Stimulated activated CD4-positive, alpha-beta T cell treated with anti-CD3 and anti-CD28 coated beads, Interleukin-12 subunit alpha, Interleukin-12 subunit beta, amount 100 ng/mL, for 48 hours (primary cell): ENCODE measurements at places on chromosomes 4 and X.

DNA sequence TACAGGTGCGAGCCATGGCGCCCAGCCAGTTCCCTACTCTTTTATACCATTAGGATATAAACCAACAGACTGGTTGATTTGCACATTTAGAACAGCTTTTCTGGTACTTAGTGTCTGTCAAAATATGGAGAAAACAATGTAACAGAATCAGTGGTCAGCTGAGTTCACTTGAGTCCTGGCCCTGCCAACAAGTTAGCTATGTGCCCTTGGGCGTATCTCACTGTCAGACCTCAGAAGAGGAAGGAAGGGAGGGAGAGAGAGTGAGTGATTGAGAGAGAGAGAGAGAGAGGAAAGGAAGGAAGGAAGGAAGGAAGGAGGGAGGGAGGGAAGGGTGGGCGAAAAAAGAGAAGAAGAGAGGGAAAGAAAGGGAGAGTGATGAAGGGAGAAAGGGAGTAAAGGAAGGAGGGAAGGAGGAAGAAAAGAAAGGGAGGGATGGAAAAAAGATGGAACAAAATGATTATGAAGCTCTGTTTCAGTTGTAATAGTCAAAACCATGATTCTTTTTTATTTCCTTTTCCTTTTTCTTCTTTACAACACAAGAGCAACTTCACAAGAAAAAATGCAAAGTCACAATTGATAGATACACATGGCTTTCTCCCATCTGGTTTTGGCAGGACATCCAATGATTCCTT is 55.7 kb upstream of the PDGFRA start:
- DNase-seq: no peak

DNA sequence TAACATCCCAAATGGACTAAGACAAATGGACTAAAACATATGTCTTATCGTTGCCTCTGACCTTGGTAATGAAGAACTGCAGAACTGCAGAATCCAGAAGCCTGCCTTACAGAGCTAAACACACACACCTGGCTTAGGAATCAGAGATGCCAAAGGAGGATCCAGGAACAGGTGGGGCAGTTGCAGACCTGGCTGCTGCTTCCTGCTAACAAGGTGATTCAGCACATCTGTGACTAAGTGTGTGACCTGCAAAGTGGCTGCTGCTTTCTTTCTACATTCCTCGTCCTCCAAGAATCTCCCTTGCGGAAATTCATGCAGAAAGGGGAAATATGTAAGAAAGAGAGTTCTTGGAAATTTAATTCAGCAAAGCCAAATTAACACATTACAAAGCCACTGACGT is 96.8 kb upstream of the NLGN4X start:
- no peak for DNase-seq

- DNase-seq: peak; percentile 20
These were observed 2.3 kb downstream of the DUSP9 start for GRCh38 chrX:153649178-153649914.

- DNase-seq: no peak
These were observed 150.7 kb downstream of the DHX15 start for GRCh38 chr4:24433515-24434214.

DNA sequence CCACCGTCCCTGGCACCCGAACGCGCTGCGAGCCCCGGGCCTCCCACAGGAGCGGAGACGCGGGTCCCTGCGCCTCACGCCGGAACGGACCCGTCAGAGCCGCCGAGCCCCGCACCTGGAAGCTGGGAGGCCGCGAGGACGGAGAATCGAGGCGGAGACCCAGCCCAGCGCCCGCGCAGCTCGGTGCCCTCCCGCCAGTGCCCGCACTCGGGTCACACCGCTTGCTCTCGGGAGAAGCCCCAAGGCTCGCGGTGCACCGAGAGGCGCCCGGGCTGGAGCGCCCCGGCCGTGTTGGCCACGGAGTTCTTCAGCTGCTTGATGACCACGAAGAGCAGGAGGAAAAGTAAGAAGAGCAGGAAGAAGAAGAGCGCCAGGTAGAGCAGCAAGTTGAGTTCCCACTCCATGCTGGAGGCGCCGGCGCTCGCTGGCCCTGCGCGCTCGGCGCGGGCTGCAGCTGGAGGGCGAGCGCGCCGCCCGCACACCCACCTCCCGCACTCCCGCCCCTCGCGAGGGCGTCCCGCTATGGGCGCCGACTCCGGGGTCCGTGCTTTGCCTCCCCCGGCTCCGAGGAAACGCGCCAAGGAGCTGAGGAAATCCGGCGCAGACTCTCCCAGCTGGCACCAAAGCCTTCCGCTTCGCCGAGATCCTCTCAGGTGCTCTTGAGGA is at the start of gene SMIM43:
TSS of gene SMIM43 (minus strand) at position 463 of the 666 bp plus-strand sequence. CDS start at position 404, 59 bp downstream.
- DNase-seq: no peak

- DNase-seq: no peak
These were observed 265.4 kb upstream of the CASK start for GRCh38 chrX:42188730-42189129.

GRCh38 chr4:140529434-140529833 is 5.5 kb downstream of the ELMOD2 start:
- no peak for DNase-seq

DNA sequence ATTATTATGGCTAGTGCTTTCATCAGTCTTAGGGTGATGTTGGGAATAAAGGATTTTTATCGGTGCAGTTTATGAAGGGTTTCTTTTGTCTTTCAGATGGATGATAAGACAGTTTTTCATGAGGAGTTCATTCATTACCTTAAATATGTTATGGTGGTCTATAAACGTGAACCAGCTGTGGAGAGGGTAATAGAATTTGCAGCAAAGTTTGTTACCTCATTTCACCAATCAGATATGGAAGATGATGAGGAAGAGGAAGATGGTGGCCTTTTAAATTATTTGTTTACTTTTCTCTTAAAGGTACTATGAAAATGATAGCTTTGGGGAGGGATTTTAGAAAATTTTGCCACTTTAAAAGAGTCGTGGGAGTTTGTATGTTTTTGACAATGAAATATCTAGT is 1.3 kb downstream of the NCAPG start:
- DNase-seq: no peak

DNA sequence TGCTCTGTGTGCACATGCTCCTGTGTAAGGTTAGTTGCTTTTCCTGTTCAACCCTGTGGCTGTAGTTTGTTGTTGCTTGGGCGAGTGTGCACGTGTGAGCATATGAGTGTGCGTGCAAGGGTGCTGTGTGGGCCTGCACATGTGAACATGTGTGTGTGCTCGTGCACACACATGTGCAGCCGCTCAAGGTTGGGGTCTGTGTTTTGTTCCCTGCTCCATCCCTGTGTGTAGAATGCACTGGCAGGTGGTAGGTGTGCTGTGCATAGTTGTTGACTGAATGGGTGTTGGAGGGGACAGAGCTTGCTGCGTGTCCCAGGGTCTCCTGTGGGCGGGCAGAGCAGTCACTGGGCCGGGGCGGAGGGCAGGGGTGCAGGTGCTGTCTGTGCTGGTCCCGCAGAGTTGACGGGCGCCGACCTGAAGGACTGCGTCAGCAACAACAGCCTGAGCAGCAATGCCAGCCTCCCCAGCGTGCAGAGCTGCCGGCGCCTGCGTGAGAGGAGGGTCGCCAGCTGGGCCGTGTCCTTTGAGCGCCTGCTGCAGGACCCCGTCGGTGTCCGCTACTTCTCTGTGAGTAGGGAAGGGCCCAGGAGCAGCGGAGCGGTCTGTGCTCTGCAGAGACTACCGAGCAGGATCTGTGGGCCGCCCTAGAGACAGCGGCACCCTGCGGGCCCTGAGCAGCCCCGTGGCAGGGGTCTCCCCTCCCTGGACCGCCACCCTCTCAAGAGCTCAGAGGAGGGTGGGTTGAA is 27.9 kb upstream of the HGFAC start:
- DNase-seq: no peak

DNA sequence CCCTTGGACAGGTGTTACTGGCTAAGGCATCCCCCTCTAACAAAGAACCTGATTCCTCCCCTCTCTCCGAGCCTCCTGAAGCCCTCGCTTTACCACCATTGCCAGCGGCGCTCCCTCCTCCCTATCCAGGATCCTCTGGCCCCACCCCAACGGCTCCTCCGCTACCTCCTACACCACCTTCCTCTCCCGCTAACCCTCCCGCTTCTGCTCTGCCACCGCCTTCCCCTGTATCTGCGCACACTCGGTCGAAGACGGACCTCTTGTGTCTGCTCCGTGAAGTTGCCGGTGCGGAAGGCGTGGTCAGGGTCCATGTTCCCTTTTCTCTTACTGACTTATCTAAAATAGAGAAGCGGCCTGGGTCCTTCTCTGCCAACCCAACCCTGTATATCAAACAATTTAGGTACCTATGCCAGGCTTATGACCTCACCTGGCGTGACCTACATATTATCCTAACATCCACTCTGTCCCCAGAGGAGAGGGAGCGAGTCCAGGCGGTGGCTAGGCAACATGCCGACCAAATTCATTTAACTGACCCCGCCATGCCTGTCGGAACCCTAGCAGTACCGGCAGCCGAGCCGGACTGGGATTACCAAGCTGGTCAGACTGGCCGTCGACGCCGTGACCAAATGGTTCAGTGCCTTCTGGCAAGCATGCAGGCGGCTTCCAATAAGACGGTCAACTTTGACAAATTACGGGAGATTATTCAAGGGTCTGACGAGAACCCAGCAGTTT is 958.9 kb downstream of the RPA4 start:
- DNase-seq: no peak

DNA sequence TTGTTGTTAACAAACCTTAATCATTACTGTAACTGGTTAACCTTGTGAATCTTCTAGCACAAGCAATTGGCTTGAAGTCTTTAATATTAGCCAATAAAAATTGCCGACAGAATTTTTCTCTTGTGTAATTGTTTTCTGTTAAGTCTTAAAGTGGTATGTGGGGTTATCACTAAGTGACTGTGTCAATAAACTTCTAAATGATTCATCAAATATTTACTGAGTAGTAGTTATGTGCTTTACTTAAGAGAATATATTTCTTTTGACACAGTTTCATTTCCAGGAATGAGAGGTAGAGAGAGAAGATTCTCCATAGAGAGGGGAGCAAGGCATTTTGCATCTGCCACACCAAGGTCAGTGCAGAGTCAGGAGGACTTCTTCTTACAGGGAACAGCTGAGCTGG is 2361.6 kb upstream of the AGA start:
- no peak for DNase-seq
